Fibroblast of skin of right biceps (primary cell): ENCODE measurements at places on chromosomes 13 and 19.

DNA sequence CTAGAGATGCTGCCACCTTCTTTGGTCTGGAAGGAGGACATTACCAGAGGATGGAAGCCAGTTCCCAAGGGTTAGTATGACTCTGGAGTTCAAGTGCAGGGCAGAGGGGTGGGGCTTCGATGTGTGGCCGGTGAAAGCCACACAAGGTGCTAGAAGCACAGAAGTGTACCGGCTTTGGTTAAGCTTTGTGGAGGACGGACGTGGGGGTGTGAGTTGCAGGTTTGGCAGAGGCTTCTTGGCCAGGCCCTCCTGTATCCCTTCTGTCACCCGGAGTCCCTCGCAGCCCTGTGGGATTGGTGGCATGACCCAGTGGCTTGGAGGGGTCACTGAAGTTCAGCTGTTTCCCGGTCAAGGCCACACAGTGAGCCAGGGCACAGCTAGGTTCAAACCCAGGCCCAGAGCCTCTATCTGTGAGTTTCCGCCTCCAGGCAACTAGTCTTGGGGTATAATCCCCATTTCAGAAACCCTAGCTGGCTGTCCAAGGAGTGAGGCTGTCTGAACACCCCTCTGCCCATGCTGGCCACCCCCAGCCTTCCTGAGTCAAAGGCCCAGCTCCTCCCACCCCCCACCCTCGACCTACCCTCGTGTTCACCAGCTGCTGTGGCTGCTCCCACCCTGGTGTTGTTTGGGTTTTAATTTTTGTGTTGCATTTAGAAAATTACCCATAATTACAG is 4.6 kb upstream of the SSBP4 start:
- DNase-seq = no peak

- DNase-seq = peak; percentile 28
Observed at GRCh38 chr13:43797869-43798268, 11.1 kb upstream of the ENOX1 start.

GRCh38 chr13:75174481-75174880 is 307.5 kb downstream of the TBC1D4 start:
- peak; percentile 17 for DNase-seq

DNA sequence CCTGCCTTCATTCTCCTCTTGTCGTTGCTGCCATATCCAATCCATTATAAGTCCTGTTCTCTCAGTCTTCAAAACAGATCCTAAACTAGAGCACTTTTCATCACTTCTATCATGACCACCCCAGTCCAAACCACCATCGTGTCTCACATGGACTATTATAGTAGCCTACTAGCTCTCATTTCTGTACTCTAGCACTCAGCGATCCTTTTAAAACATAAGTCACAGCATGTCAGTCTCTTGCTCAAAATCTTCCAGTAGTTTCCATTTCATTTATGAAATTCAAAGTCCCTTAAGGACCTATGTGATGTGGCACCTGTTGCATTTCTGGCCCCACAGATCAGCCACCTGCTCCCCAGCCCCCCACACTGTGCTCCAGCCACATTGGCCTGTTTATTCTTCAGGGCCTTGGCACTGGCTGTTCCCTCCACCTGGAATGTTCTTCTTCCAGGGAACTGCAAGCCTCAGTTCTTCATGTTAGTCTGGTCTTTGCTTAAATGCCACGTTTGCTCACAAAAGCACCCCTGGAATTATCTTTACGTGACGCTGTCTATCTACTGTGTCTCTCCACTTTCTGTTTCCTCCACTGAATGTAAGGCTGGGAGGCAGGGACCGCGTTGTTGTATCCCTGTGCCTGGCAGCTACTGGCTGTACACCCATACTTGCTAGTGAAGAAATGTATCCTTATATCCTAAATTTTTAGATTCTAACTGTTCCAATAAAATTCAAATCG is 64.3 kb downstream of the MBNL2 start:
- DNase-seq = no peak

- DNase-seq = peak; percentile 70
Observed at GRCh38 chr13:35978607-35979316, 152.4 kb downstream of the DCLK1 start.

GRCh38 chr13:96499656-96500055 is 409.7 kb downstream of the HS6ST3 start:
- DNase-seq = no peak

- DNase-seq = no peak
Observed at GRCh38 chr19:17765069-17765618, 13.9 kb downstream of the FCHO1 start.

- DNase-seq = no peak
Observed at GRCh38 chr19:55133639-55134444, 15.2 kb downstream of the TNNT1 start.
